ENCODE measurements at places on chromosomes 5 and 9. TPM values are rescaled to one million over a fixed set of nuclear protein-coding genes. Genes with fewer than 3 reads are reported as not detected.

The UNC5A gene
- total RNA-seq = not detected

DNA sequence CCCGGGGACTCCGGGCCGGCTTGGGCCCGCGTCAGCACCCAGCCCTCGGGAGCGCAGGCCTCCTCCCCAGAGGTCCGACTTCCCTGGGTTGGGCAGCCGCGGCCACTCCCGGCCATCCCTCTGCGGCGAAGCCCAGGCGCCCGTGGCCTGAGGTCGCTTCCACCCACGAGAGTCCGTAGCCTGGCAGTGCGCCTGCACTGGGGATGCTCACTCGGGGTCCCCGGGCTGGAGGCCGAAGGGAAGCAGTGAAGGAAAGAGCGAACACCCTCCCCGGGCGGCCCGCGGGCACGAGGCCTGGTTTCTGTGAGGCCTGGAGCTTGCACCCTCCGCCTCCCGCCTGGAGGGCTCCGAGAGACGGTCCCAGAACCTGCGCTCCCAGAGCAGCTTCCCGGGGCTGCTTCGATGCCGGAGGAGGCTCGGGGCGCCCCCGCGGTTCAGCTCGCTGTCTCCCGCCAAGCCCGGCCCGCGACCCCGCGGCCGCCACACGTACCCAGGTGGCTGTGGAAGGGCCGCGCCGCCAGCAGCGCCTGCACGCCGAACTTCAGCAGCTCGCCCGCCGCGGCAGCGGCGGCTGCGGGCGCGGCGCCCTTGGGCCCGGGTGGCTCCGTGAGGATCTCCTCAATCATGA, 607 bp downstream of the BARX1 start:
- DNase-seq = no peak
- no peaks in the 10 kb centered on the region for H3K36me3 ChIP-seq
- peaks cover 7% of the 10 kb centered on the region for H3K4me1 ChIP-seq

- H3K4me3 ChIP-seq = no peak overlapping the region
- H3K27ac ChIP-seq = no peak overlapping the region
- no peaks in the 10 kb centered on the region for H3K27me3 ChIP-seq
- H3K36me3 ChIP-seq = no peaks in the 10 kb centered on the region
- DNase-seq = no peak
Measured at GRCh38 chr5:122114501-122114900, 14.8 kb upstream of the ZNF474 start.

- H3K4me3 ChIP-seq = peak overlapping the region; percentile 76
- peaks cover 7% of the 10 kb centered on the region for H3K36me3 ChIP-seq
- peak overlapping the region; percentile 83 for H3K27ac ChIP-seq
- no peaks in the 10 kb centered on the region for H3K27me3 ChIP-seq
Measured at GRCh38 chr9:27194401-27195091, 85.5 kb downstream of the TEK start.

DNA sequence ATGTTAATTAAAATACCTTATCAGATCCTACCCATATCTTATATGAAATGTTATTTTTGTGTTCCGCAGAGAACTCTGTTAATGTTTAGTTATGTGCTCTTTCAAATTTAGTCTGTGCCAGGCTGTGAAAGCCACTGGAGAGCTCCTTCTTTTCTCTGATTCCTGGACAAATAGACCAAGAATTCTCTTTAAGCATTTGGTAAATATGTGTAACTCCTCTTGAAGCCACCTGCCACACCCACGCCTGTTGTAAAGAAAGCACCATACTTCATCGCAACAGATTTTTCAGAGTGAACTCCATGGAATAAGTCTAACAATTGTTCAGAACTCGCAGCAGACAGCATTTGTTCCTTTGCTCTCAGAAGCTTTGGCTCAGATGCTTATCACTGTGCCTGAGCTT, 301.1 kb downstream of the FAM170A start:
- DNase-seq = no peak
- H3K4me1 ChIP-seq = no peaks in the 10 kb centered on the region
- no peak overlapping the region for H3K4me3 ChIP-seq
- H3K27me3 ChIP-seq = no peaks in the 10 kb centered on the region
- no peaks in the 10 kb centered on the region for H3K36me3 ChIP-seq

The COL15A1 gene
- total RNA-seq = 0.18 TPM

GRCh38 chr5:123429993-123430392, 6.8 kb upstream of the CEP120 start:
- peak; percentile 67 for DNase-seq
- H3K4me3 ChIP-seq = no peak overlapping the region
- H3K4me1 ChIP-seq = peaks cover 12% of the 10 kb centered on the region

The SLCO6A1 gene
- total RNA-seq = not detected

The PTGES gene
- total RNA-seq = 29.6 TPM

GRCh38 chr5:1515921-1516571, 7.7 kb downstream of the LPCAT1 start:
- H3K4me3 ChIP-seq = peak overlapping the region; percentile 36
- peaks cover 45% of the 10 kb centered on the region for H3K4me1 ChIP-seq
- no peaks in the 10 kb centered on the region for H3K27me3 ChIP-seq
- H3K27ac ChIP-seq = peak overlapping the region; percentile 95
- peaks cover 17% of the 10 kb centered on the region for H3K36me3 ChIP-seq

All from HFFc6 (cell line).